ENCODE measurements at places on chromosomes 4 and X. TPM values are rescaled to one million over a fixed set of nuclear protein-coding genes. Genes with fewer than 3 reads are reported as not detected.

DNA sequence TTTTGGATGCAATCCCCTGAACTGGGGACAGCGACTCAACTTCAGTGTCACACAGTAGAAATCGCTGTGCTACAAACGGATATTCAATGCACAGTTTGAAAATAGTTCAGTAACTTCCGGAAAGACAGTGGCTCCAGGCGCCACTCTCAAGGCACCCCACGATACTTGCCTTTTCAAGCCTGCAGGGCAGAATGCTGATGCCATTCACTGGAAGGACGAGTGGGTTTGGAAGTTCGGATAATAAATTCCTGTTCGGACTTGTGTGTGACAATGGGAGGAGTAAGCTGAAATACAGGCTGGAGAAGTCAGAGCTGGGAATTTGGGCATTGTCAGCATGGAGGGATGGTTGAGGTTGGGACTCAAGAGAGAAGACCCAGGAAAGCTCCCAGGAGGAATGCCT lies 64.3 kb upstream of the HELT start:
- H3K4me3 ChIP-seq: no peak overlapping the region
- H3K4me1 ChIP-seq: no peaks in the 10 kb centered on the region
- DNase-seq: no peak
- H3K27ac ChIP-seq: no peak overlapping the region
- H3K27me3 ChIP-seq: no peaks in the 10 kb centered on the region

GRCh38 chr4:168592676-168593075 lies 95.8 kb downstream of the PALLD start:
- no peak overlapping the region for H3K4me3 ChIP-seq
- no peak overlapping the region for H3K27ac ChIP-seq
- peaks cover 2% of the 10 kb centered on the region for H3K4me1 ChIP-seq
- no peaks in the 10 kb centered on the region for H3K27me3 ChIP-seq

GRCh38 chr4:115213716-115214115 lies 100.3 kb upstream of the NDST4 start:
- no peaks in the 10 kb centered on the region for H3K4me1 ChIP-seq
- H3K4me3 ChIP-seq: no peak overlapping the region
- H3K27ac ChIP-seq: no peak overlapping the region
- no peak for DNase-seq
- no peaks in the 10 kb centered on the region for H3K27me3 ChIP-seq

DNA sequence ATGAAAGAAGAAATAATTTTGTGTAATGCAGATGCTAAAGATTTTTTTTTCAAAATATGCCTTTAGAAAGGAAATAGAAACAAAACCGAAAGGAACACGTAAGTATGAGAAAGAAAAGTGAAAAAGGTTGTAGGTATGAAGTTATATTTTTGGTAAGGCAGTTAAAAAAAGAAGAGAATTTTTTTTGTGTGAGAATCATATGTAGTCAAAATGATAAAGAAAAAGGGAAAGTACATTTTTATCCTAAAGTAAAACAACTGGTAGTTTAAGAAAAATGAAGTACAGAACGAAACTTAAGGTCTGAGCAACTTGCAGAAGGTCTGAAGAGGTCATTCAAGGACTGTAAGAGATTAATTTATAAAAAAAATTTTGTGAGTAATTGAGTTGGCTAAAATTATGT lies 164.0 kb upstream of the TRAM1L1 start:
- DNase-seq: no peak
- H3K27ac ChIP-seq: no peak overlapping the region
- H3K36me3 ChIP-seq: no peaks in the 10 kb centered on the region
- no peaks in the 10 kb centered on the region for H3K4me1 ChIP-seq
- H3K4me3 ChIP-seq: no peak overlapping the region

- DNase-seq: no peak
- no peaks in the 10 kb centered on the region for H3K36me3 ChIP-seq
- no peaks in the 10 kb centered on the region for H3K27me3 ChIP-seq
- H3K4me3 ChIP-seq: no peak overlapping the region
- no peaks in the 10 kb centered on the region for H3K4me1 ChIP-seq
- H3K27ac ChIP-seq: no peak overlapping the region
These were observed 102.3 kb downstream of the MID1 start for GRCh38 chrX:10518073-10518472.

- no peaks in the 10 kb centered on the region for H3K4me1 ChIP-seq
- H3K4me3 ChIP-seq: no peak overlapping the region
- no peak overlapping the region for H3K27ac ChIP-seq
- DNase-seq: no peak
These were observed 20.4 kb downstream of the FAM184B start for GRCh38 chr4:17761062-17761461.

GRCh38 chrX:1041091-1041490 lies 171.4 kb downstream of the CRLF2 start:
- H3K27me3 ChIP-seq: no peaks in the 10 kb centered on the region
- H3K27ac ChIP-seq: no peak overlapping the region
- H3K4me1 ChIP-seq: no peaks in the 10 kb centered on the region
- DNase-seq: no peak
- no peak overlapping the region for H3K4me3 ChIP-seq

The MAGIX gene
- polyA plus RNA-seq: 1.9 TPM

The NDST3 gene
- not detected for polyA plus RNA-seq

The EGF gene
- 3.4 TPM for polyA plus RNA-seq

The NPY1R gene
- polyA plus RNA-seq: 17.2 TPM
